Activated naive CD8-positive, alpha-beta T cell treated with anti-CD3 and anti-CD28 coated beads for 36 hours (primary cell): ENCODE measurements at places on chromosomes 11 and 22.
A peak's percentile ranks its signal among the peaks of the same experiment; 100 is the strongest.

GRCh38 chr11:95556342-95557163 lies 233.0 kb downstream of the FAM76B start:
- DNase-seq = peak; percentile 13

GRCh38 chr22:39177791-39178190 lies 25.3 kb upstream of the CBX7 start:
- DNase-seq = no peak

GRCh38 chr11:86186386-86186785 lies 58.2 kb upstream of the EED start:
- DNase-seq = no peak

GRCh38 chr22:27937453-27937852 lies 18.4 kb upstream of the PITPNB start:
- no peak for DNase-seq

DNA sequence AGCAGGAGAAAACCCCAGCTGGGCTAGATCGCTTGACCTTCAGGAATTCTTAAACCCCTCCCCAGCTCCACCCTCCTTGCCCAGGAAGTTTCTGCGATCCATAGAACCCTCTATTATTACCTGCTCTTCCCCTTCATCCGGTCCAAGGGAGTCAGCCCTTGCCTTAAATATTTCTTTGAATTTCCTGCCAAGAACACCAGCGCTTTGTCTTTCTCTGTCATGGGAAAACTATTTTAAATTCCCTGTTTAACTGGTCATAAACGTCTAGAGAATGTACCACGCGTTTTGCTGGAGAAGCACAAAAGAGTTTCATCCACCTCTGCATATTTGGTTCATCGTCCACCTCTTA lies 496 bp upstream of the TRAF6 start:
- no peak for DNase-seq

- DNase-seq = no peak
These were observed 32.4 kb upstream of the ARHGAP32 start for GRCh38 chr11:129224538-129224937.

GRCh38 chr22:23835484-23836144 lies 3.2 kb downstream of the DERL3 start:
- no peak for DNase-seq

DNA sequence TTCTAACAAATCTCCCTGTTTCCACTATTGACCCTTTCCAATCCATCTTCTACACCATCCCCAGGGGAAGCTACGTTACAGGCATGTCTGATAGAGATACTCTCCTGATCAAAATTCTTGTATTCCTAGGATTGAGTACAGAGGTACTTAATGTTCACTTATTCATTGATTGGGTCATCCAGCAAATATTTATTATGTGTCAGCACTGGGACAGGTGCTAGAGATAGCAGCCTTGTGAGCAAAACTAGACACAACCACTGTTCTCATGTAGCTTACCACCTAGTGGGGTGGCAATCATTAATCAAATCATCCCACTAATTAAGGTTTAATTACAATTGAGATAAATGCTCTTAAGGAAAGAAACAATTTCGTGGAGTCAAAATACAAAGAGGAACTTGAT lies 9.4 kb upstream of the RTCB start:
- no peak for DNase-seq

DNA sequence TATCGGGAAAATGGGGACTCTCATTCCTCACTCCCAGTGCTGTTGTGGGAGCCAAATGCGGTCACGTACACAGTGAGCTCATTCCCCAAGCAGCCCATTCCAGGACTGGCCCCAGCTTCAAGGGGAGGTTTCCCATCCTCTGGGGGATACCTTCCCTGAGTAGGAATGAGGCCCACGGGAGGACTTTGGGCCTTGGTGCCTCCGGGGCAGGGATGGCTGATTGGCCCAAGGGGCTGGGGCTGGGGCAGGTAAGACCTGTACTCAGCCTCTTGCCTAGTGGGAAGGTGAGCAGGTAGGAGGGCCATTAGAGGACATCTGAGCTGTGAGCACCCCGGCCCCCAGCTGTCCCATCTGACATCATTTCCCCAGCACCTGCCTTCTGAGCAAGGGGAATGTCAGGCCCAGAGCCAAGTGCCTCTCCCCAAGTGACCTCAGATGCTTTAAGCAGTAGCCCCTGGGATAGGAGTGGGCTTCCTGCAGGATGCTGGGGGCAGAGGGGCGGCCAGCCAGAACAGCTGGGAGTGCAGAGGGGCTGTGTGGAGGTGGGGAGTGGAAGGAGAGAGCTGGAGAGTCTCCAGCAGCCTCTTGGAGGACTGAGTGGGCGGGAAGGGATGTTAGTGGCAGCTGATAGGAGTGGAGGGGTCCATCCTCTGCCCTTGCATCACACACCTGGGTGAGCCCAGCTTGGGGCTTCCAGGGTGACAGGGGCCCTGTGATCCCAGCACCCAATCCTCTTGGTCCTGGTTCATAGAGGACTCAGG lies 58.4 kb downstream of the CD82 start:
- DNase-seq = no peak

- DNase-seq = no peak
These were observed 406.5 kb upstream of the CCDC90B start for GRCh38 chr11:83692675-83693074.

DNA sequence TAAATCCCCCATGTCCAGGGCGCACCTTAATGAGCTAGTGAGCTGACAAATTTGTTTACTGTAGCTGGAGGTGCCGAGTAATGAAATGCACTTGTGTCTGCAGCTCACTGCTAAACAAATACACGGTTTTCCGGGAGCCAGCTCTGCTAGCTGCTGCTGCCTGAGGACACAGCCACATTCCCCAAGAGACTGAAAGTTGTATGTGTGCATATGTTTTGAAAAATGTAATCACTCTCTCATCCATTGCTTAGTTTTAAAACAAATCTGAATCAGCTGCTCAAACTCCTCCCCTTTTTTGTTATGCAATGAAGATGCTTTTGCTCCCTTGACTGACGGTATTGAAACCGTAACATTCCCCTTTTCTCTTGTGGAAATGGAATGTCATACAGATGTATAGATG lies 62.4 kb upstream of the NNMT start:
- no peak for DNase-seq

GRCh38 chr11:27161071-27161470 lies 120.5 kb downstream of the BBOX1 start:
- DNase-seq = no peak

GRCh38 chr11:100712583-100712982 lies 25.5 kb downstream of the ARHGAP42 start:
- no peak for DNase-seq

GRCh38 chr11:46948378-46949131 lies 12.0 kb downstream of the CSTPP1 start:
- no peak for DNase-seq

DNA sequence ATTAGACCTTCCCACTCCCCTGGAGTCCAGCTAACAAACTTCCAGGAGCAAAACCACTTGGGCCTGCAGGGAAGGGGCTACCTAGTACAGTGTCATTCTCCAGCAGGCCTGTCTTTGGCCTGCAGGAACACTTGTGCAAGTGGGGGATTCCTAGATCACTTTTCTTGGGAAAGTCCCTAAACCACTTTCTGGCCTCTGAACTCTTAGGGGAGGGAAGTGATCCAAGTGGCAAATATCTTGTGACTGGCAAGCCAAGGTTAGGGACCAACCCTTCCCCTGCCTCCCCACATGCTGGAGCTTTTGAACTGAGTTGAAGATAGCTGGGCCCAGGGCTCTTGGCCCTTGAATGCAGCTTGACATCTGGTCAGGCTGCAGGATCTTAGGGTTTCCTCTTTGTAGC lies 17.2 kb downstream of the PPFIBP2 start:
- DNase-seq = no peak

DNA sequence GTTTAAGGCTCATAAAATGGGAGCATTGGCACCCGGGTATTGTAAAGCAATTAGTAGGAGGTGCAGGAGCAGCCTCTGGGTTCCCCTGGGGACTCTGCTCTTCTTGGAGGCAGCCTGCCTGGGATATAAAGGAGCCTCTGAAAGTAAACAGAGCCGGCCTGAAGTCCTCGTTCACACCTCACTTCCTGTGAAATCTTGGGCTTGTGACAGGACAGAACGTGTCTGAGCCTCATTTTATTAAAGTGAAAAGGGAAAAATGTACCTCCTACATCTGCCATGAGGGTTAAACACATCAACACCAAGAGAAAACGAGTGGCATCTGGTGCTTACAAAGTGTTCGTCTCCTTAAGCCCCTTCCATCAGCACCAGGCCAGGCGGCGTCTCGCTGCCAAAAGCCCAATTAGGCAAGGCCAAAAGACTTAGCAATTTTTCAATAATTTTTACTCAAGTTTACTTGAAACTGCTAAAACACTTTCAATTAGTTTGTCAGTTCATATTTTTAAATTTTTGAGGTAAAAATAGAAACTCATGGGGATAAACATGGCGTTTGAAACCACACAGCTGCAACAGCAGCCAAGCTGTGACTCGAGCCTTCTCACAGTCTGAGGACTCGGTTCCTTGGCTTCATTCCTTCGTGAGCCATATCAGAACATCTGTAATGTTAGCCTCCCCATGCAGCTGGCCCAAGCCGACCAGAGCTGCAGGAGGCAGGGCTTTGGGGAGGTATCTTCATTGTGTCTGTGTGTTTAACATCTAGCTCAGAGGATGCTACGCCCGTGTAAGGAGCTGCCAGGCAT lies 33.6 kb downstream of the MAP6 start:
- no peak for DNase-seq

DNA sequence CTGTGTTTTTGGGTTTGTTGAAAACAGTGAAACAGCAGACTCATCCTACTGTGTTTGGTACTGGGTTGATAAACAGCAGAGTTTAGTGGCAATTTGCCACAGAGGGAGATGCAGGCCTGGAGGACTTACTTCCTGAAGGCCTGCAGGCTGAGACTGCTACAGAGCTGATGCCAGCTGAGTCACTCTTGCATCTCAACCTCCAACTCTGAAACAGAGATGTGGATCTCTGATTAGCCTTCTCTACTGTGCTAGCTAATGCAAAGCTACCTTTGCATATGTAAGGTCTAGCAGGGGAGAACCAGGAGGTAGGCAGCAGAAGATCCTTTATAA lies 14.3 kb downstream of the ATP5MG start:
- DNase-seq = no peak

GRCh38 chr11:120413480-120413879 lies 77.3 kb downstream of the ARHGEF12 start:
- DNase-seq = no peak

DNA sequence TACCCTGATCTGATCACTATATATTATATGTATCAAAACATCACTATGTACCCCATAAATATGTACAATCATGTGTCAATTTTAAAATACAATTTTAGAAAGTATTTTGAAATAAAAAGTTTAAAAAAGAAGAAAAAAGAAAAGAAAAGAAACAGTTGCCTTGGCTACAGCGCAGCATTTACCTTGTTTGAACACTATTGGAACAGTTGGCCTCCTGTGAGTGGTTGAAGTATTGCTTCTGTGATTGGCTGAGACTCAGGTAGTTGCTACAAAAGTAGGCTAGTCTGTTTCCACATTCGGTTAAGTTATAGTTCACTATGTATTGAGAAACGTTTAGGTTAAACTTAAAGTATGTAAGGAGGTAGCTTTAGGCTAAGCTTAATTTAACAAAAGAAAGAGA lies 7.9 kb upstream of the DTX4 start:
- no peak for DNase-seq

DNA sequence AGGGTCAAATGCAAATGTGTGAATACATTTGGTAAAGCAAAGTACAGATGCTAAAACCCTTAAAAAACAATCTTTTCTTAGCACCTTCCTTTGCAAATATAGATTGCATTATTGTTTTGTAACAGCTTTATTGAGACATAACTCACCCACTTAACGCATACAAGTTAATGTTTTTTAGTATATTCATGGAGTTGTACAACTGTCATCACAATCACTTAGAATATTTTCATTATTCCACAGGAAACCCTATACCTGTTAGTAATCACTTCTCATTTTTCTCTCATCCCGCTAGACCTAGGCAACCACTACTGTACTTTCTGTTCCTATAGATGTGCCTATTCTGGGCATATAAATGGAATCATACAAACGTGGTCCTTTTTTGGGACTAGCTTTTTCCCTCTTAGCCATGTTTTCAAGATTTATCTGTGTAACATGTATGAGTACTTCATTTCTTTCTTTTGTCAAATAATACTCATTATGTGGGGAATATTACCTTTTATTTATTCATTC lies 34.7 kb downstream of the PPP6R3 start:
- no peak for DNase-seq

DNA sequence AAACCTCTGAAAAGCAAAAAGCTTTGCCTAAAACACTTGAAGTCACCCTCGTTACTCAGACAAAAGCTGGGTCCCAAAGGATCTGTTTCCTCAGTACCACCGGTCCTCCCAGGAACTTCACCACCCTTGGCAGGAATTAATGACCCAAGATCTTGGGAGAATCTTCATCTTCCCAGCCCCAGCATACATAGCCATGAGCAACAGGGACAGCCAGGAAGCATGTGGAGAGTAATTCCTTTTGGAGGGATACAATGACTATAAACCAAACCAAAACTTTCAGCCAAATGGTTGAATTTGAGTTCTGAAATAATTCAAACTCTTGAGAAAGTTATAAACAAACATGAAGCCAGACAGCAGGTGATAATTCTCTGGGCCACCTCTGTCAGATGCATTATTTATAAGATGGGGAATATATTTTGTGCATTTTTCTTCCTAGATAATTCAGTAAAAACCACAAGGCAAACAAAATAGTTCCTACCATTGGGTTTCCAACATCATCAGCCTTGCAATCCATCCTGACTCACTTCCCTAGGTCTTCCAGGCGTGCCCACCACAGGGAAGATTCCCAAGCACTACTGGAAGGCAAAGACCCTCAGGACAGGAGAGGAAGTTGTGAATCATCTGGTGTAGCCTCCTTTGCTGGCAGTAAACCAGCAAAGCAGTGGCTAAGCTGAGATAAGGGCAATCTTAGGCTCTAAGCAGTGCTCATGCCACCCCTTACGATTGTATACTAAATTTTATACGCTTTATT lies 71.7 kb upstream of the DRD2 start:
- no peak for DNase-seq

DNA sequence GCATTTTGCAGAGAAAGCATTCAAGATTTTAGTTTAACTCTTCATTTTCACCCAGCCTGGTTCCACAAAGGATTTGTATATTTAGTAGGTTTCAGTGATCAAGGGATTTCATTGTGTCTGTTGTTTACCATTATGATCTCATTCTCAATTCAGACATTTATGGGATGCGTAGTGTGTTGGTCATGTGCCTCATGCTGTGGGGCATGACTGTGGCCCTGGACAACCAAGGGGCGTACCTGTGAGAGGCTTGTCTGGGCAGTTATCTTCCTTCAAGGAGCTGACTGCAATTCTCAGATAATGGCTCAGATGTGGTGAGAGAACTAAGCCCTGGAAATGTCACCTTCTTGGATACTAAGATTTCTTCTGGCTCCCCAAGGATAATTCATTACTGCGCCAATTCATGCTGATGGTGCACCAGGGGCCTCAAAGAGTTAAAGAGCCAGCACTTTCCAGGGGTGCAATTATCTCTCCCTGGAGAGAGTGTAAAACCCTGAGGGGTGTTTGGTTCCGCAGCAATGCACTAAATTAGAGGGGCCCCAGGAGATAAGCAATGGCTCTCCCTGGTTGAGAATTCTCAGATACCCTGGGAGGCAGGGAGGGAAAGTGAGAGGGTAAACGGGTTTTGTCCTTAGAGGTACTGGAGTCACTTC lies 32.2 kb downstream of the SLC6A5 start:
- DNase-seq = no peak

GRCh38 chr22:38724926-38725571 lies 19.3 kb downstream of the GTPBP1 start:
- DNase-seq = no peak

- DNase-seq = no peak
These were observed 2.3 kb upstream of the MALAT1 start for GRCh38 chr11:65496304-65497140.
